ENCODE measurements at places on chromosomes 6 and 20.

- no peak for DNase-seq
Measured at GRCh38 chr6:155528335-155528734, 72.7 kb upstream of the NOX3 start.

DNA sequence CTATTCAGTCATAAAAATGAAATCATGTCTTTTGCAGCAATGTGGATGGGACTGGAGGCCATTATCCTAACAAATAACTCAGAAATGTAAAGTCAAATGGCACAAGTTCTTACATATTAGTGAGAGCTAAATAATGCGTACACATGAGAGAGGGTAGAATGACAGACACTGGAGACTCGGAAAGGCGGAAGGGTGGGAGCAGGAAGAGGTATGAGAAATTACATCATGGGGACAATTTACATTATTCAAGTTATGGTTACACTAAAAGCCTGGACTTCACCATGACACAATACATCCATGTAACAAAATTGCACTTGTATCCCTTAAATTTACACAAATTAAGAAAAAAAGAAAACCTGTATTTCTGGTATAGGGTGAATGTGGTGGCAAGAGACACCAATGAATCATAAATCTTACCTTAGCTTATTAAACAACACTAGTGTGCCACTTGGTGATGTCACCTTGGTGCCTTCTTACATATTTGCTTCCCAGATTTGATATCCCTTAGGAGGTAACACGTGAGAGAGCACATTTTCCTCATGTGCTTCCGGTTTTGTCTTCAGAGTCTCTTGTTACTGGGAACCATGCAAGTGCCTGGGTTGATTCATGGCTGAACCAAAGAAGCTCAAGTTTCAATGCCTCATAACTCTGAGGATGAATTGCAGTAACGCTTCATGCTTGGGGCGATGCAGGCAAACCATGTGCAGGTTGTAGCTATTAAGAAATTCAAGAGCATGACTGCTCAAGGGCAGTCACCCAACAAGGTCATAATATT is 84.6 kb downstream of the DCDC2 start:
- DNase-seq = no peak

DNA sequence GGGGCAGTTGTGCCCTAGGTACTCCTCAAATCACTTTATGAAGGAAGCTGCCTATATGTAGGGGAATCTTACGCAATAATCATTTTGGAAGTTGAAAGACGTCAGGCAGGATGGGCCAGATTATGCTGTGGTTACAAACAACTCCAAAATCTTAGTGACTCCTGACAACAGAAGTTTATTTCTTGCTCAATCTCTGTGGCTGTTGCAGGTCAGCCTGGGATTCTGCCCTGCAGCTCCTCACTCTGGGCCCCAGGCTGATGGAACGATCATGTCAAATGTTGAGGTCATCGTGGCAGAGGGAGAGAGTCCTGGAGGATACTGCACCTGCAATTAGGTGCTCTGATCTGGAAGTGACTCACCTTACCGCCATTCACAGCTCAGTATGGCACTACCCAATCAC is 88.4 kb downstream of the ZDHHC14 start:
- DNase-seq = no peak

- DNase-seq = no peak
Measured at GRCh38 chr6:165611294-165611693, 51.7 kb downstream of the PDE10A start.

- no peak for DNase-seq
Measured at GRCh38 chr6:159180001-159180400, 10.8 kb downstream of the FNDC1 start.

GRCh38 chr6:23365732-23366131 is 760.3 kb upstream of the NRSN1 start:
- no peak for DNase-seq

DNA sequence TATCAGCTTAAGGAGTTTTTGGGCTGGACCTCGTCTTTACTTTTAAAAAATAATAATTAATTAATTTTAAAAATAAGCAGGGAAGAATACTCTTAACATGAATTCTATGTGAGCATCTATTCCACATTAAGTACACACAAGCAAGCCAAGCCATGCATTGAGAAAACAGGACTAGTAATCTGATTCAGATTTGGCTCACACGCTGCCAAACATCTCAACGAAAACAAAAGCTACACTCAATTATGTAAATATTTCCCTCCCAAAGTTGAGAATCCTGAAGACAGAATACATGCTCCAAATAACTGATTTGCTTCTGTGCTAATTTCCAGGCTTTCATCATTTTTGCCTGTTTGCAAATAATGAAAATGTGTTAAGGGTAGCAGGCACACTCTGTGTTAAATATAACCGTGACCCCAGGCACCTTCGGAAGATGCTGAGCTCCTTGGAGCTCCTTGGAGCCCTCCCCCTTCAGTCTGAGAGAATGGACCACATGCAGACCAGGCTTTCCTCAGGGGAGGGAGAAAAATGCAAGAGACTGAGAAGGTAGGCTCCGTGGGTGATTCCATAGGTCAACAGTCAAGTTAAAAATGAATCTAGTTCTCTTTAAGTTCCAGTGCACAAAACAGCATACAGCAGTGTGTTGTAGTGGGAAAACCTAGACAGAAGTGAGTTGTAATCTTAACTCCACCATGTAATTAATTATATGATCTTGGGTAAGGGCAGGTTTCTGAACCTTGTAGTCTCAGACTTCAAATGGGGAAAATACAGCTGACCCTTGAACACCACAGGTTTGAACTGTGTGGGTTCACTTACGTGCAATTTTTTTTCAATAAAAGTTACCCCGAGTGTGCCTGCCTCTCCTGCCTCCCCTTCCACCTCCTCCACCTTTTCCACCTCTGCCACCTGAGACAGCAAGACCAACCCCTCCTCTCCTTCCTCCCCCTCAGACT is 161.3 kb upstream of the RREB1 start:
- no peak for DNase-seq

GRCh38 chr6:112881828-112882780 is 535.0 kb downstream of the RFPL4B start:
- no peak for DNase-seq

DNA sequence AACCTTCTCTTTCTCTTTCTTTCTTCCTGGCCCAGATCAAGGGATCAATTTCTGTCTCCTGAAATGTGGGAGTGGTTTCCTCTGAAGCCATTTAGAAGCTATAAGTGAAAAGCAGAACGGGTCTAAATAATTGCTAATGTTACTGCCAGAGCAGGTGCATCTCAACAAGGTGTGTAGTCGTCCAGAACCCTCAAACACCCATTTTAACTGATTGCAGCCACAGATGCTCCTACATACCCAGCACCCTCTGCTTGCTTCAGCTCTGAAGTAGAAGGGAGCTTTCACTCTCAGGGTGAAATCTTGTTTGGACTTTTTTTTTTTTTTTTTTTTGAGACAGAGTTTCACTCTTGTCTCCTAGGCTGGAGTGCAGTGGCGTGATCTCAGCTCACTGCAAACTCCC is 592.1 kb upstream of the ARID1B start:
- no peak for DNase-seq

DNA sequence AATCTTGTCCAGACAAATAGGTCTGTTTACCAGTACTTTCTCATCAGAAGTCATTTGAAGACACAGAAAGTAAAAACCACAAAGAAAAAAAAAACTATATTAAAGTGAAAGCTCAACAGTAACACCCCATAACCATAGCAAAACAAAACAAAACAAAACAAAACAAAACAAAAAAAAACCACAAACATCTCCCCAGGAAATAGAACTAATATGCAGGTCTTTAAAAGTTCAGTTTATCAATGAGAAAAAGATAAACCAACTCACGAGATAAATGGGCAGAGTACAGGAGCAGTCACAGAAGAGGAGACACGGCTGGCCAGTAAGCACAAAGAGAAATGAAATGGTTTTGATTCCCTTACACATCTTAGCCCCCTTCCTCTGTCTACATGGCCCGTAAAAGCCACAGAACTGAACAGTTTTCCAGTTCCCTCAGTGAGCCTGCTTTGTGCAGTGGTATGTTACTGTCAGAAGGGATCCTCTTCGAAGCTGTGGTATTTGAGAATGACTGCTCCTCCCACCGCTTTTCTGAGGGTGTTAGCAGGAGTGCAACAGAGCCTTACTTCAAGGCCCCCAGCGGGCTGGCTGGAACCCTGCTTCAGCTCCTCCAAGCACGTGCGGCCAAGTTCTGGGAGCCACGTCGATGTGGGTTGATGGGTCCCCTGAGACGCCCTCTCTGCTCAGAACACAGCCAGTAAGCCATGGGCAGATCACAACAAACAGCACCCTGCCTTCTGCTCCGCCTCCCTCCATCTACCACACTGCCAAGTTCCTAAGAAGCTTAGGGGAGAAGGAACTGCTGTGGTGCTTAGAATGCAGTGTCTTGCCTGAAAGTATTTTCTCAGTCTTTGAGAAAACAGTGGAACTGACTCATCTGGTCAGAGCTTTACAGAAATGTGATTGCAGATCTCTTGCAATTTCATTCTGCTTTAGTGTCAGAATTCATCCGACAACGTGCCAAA is 14.0 kb downstream of the UST start:
- DNase-seq = peak; percentile 79

GRCh38 chr6:127865108-127865507 is 35.8 kb downstream of the THEMIS start:
- DNase-seq = no peak

GRCh38 chr20:41316051-41316450 is 1.5 kb downstream of the ZHX3 start:
- no peak for DNase-seq

DNA sequence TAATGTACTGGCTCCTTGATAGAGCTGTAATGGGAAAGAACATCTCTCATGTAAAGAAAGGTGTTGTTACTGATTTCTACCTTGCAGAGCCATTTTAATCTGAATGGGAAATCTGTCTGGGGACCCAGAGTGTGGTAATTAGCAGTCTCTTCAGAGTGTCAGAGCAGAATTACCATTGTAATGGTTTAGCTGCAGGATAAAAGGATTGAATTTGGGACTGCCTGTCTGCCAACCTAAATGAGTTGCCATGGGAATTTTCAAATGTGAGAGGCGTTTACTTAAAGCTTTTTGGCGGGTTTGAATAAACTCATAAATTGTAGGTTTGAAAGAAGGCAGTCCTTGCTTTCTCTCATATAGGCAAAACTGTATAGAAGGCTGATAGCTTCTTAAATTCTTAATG is 128.8 kb downstream of the QKI start:
- no peak for DNase-seq

- no peak for DNase-seq
Measured at GRCh38 chr6:166656230-166657151, 29.4 kb upstream of the RPS6KA2 start.

DNA sequence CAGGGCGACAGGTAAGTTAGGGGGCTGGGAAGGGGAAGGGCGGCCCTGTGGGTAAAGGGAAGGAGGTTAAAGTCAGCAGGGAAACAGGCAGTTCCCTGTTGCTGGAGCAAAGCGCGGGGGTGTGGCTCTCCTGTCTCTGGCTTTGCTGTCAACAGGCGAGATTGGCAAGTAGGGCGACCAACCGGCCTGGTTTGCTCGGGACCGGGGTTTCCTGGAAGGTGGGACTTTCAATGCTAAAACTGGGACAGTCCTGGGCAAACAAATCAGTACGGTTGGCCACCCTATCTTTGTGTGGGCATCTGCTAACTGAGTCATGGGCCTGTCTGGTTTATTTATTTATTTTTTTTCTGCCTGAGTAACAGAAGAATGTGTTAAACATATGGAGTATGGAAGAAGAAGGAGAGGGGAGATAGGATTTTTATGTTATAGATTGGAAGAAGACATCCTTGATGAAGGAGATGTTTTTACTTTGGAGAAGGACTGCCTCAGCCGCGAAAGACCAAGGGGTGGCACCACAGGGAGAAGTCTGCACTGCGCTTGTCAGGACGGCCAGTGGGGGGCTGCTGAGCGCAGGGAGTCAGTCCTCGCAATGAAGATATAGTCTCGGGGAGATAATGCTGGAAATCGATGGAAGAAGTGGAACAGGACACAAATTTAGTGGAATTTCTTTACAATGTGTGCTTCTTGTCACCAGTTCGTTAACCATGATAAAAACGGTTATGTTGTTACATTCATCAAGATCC is 43.4 kb upstream of the ESR1 start:
- DNase-seq = no peak

- no peak for DNase-seq
Measured at GRCh38 chr20:8798505-8798904, 270.4 kb upstream of the PLCB4 start.

GRCh38 chr20:50197463-50198179 is 7.0 kb downstream of the CEBPB start:
- DNase-seq = no peak

- no peak for DNase-seq
Measured at GRCh38 chr6:135555550-135555949, 58.0 kb upstream of the AHI1 start.

GRCh38 chr6:14017626-14018475 is 93.1 kb downstream of the RNF182 start:
- DNase-seq = no peak

GRCh38 chr6:148263961-148264360 is 78.7 kb upstream of the SASH1 start:
- no peak for DNase-seq

- no peak for DNase-seq
Measured at GRCh38 chr20:63133481-63134091, 82.3 kb downstream of the YTHDF1 start.

GRCh38 chr6:27688014-27688586 is 215.2 kb upstream of the ZNF184 start:
- peak; percentile 88 for DNase-seq

GRCh38 chr6:26218824-26219223 is 131.6 kb downstream of the HFE start:
- no peak for DNase-seq

DNA sequence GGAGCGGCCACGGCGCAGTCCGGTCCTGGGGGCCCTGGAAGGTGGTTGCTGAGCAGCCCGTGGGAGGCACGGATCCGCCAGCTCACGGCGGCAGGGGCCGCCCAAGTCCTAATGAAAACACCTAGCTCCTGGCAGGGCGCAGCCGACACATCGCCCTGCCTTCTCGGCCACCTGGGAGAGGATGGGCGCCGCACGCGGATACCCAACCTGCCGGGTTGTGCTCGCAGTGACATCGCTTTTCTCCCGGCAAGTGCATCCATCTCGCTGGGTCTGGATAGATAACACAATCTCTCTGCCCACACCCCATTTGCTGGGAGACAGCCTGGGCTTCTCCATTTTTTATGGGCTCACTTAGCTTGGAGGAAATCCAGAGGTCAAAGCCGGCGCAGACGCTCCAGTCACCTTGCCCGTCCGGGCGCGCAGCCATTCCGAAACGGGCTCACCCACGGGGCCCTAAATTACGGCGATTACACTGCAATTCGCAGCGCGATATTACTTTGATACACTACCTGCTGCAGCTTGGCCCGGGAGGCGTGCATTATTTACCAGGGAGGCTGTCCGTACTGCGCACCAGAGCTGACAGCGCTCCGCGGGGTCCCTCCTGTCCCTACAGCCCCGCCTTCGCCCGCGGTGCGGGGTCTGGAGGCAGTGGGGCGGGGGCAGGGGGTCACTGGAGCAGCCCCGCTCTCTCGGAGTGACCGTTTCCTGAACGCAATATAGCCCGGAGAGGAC is 36.2 kb upstream of the CCDC167 start:
- no peak for DNase-seq

Data from central memory CD4-positive, alpha-beta T cell (primary cell).